ENCODE measurements at places on chromosomes 5 and 9.

DNA sequence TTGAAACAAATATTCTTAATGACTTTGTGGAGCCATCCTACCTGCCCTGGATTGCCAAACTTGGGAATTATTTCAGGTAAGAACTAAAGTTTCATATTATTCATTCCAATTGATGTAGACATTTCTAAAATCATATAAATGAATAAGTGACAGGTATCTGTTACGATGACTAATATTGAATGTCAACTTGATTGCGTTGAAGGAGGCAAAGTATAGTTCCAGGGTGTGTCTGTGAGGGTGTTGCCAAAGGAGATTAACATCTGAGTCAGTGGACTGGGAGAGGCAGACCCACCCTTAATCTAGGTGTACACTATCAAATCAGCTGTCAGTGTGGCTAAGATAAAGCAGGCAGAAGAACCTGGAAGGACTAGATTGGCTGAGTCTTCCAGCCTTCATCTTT lies 1688.4 kb upstream of the CDH9 start:
- DNase-seq: no peak

DNA sequence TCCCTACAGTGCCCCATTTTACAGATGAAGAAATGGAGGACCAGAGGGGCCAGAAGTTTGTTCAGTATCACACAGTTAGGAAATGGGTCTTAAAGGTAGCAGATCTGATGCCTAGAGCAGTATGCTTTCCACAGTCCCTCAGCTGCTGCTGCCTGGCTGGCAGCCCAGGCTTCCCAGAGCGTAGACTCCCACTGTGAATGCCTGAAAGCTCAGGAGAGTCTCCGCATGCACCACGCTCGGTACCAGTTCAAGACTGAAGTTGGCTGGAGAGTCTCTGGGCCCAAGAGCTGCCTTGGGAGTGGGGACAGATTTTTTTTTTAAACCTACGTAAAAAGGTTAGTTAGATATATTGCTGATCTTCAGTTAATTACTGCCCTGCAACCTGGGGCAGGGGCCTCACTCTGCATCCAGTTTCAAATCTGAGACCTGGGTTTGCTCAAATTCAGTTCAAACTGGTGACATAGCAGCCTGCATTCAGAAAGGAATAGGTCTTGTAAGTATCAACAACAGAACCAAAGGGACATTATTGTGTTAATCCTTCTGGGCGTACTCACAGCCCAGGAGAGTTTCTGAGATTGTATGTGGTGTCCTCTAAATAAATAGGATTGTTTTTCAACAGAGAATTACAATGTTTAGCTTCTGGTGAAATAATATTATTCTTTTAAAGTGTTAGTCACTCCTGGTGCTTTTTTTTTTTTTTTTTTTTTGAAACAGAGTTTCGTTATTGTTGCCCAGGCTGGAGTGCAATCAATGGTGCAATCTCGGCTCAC lies 8.3 kb downstream of the NANS start:
- DNase-seq: no peak

DNA sequence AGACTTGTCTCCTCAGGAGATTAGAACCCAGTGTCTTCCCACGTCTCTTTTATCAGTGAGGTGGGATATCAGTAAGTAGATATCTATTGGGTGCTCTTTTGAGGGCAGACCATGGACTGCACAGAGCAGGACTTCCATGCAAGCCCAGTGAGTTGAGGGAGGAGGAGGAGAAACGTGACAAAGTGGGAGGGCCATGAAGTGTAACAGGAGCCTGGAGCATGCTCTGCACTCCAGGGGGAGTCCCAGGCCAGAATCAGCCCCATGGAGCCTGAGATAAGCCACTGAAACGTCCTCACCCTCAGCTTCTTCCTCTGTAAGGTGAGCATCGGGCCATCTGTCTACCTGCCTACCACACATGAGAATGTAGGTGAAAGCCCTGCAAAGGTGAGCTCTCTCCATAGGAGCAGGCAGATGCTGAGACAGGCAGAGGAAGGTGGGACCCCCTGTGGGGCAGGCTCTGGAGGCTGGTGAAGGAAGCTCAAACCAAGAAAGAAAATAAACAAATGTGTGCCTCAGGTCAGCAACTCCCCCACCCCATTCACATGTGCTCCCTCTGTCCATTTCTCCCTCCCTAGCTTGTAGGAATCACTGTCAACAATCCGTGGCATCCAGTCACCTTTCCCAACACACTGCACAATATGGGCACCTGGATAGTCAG lies 87.4 kb downstream of the NRG2 start:
- no peak for DNase-seq

DNA sequence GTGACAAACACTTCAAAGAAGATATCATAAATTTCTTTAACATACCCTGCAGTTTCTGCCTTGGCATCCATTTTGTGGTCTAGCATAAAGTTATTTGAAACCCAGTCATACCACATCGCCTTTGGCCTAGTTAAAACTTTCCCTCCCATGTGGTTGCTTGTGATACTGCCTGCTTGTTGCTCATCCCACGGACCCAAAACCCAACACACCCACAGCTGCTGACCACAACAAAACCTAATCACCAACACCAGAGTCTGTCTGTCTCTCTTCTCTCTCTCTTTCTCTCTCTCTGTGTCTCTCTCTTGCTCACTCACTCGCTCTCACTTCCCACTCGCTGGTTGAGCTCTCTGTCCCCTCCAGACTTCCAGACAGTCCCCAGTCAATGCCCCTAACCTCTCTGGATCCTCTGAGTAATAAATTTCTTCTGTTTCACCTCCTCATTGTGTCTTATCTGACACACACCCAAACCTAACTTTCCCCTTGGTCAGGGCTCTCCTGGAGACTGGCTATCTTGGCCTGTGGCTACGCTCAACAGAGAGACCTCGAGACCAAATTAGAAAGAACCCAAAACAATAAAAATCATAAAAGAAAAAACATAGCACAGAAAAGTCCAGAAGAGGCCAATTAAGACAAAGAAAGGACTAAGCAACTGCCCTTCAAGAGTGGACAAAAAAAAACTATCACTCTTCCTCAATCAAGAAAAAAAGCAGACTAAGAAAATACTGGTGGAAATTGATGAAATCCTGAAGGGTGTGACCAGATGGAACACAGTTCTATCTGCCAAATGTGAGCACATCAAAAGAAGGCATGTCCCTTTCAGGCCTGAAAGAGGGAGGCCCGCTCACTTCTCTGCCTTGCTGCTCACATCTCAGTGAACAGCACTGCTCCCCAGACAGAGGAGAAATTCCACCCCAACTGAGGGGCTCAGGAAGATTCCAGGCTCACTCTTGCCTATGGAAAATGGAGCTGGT lies 41.5 kb downstream of the TTLL11 start:
- DNase-seq: no peak

GRCh38 chr5:56323505-56323904 lies 90.4 kb upstream of the ANKRD55 start:
- DNase-seq: no peak

DNA sequence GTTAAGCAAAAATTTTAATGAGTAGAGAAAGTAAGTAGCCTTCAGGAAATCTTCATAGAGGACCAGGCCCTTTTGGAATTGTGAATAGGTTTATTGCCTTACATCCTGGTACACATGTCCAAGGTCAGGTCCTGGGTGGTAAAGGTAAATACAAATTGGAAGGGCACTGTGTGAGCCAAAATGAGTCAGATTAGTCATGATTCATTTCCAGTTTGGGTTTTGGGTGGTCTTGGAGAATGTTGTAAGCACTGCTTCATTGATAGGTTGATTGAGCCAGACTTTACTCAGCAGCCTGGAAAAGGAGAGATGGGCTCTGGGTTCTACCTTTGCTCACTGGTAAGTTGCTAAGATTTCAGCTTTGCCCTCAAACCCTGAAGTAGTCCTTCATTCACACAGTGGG lies 82.5 kb upstream of the ZNF169 start:
- DNase-seq: no peak

DNA sequence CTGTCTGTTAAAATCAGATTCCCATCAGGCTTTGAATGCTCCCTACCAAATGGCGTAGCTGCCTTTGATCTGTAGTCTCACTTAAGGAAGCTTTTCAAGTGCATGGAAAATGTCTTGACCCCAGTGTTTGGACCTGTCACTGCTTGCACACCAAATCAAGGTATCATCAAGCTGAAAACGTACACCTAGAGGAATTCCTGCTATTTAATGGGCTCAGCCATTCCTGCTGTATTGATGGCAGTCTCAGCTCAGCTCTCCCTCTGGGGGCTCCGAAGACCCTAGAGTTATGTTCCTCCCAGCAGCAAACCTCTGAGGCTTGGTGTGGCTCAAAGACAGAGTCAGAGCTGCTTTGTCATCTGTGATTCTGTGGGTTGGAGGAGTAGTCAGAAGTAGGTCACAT lies 63.5 kb downstream of the PGM5 start:
- no peak for DNase-seq

GRCh38 chr5:56273376-56273955 lies 40.3 kb upstream of the ANKRD55 start:
- no peak for DNase-seq

DNA sequence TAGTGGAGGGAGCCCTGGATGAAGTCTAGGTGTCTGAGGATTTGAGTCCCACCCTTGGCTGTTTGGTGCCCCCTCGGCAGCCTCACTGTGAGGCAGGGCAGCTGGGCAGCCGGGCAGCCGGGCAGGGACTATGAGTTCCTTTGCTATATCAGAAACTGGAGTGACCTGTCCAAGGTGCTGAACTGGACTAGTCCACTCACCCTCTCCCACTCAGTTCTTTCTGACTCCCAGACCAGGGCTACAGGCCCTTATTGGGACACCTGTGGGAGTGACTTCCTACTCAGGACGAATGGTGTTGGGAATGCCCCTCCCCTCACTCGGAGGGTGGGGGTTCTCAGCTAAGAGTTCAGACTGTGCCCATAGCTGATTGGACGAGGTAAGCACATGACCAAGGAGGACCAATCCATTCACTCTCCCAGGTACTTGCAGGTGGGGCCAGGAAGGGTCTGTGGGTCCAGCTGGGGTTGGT lies 34.1 kb upstream of the RAPGEF1 start:
- DNase-seq: no peak

DNA sequence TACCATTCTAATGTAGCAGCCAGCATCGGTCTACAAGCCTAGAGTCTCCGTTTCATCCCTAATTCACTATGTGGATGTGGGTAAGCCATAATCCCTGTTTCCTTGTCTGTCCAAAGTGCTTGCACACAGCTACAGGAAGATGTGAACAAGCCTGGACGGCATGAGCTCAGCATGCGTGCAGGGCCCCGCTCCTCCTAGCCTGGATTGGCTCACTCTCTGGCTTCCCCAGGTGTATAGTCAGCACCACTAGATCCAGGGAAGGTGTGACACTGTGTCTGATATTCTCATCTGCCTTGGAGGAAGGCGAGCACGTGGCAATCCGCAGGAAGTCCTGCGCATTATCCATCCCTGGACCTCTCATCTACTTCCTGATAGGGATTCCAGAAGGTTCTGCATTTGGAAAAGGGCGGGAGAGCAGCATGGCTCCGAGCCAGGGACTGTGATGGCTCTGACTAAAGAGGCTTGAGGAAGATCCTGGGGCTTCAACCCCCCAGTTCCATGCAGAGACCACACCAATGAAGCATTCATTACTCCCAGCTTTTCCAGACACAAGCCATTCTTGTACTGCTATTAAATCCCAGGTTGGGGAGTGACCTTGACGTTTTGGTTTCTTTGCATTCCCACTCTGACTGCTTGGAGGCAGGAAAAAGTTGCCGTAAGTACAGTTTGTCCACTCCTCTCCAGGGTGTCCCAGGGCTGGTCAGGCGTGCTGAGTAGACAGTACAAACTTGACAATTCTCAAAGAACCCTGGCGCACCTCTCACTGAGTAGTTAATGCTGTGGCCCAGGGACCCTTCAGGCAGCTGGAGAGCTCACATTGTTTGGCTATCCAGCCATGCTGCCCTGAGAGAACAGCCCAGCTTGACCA lies 65.6 kb downstream of the PSD2 start:
- DNase-seq: no peak

- no peak for DNase-seq
Observed at GRCh38 chr5:132102101-132102701, 28.6 kb downstream of the CSF2 start.

- DNase-seq: peak; percentile 70
Observed at GRCh38 chr5:141650851-141651727, at the start of gene FCHSD1. TSS of gene FCHSD1 (minus strand) at chr5:141651418. CDS start at chr5:141651368, 50 bp downstream.

- DNase-seq: no peak
Observed at GRCh38 chr5:145902421-145902820, 29.6 kb upstream of the GRXCR2 start.

DNA sequence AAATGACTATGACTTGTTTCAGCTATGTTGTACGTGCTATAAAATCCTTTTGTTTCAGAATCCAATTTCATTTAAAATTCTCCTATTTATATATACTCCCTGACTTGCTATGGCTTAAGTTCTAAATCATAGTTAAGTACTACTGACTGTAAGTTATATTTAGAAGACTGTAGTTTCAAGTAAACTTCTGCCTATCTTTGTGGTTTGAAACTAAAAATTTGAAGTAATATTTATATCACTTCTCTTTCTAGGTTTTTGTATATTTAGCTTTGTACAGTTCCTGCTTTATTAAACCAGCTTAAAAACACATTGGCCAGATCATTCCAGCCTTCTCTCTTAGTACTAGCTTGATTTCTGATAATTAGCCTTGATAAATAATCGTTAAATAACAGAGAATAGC lies 196.3 kb downstream of the MLLT3 start:
- no peak for DNase-seq

GRCh38 chr9:127908660-127908926 lies 8.2 kb downstream of the ST6GALNAC4 start:
- no peak for DNase-seq

- DNase-seq: no peak
Observed at GRCh38 chr5:124696898-124697297, 49.5 kb downstream of the ZNF608 start.

DNA sequence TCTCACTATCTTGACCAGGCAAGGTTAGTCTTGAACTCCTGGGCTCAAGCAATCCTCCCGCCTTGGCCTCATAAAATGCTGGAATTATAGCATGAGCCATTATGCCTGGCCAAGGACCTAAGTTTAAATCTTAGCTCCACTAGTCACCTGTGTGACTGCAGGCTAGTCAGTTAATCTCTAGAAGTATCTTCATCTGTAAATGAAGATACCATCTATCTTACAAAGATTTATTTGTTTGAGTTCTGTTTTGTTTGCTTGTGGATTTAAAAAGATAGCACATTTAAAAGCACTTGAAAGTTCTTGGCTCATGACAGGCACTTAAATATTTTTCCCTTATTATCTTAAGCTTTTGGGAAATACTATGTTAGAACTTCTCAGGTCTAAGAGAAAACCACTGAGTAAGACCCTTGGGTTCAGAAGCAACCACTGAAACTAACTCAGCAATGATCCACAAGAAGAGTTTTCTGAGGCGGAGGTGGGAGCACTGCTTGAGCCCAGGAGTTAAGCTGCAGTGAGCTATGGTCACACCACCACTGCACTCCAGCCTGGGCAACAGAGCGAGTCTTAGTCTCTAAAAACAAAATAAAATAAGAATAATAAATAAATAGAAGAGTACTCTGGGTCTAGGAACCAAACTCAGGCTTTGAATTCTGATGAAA lies 19.1 kb downstream of the TMEM245 start:
- no peak for DNase-seq

GRCh38 chr9:130382096-130382495 lies 62.7 kb upstream of the ASS1 start:
- no peak for DNase-seq

GRCh38 chr9:135067096-135067710 lies 20.3 kb upstream of the OLFM1 start:
- DNase-seq: no peak

All from stimulated activated CD8-positive, alpha-beta memory T cell treated with anti-CD3 and anti-CD28 coated beads, Interleukin-2, amount 100 ng/mL, for 1 hour (primary cell).